Cardiac fibroblast (primary cell): ENCODE measurements at places on chromosomes 1 and 21.

GRCh38 chr1:153790966-153791647 lies 15.9 kb downstream of the SLC27A3 start:
- peak; percentile 92 for DNase-seq

- peak; percentile 73 for DNase-seq
Measured at GRCh38 chr1:170967042-170967910, 31.9 kb downstream of the MROH9 start.

DNA sequence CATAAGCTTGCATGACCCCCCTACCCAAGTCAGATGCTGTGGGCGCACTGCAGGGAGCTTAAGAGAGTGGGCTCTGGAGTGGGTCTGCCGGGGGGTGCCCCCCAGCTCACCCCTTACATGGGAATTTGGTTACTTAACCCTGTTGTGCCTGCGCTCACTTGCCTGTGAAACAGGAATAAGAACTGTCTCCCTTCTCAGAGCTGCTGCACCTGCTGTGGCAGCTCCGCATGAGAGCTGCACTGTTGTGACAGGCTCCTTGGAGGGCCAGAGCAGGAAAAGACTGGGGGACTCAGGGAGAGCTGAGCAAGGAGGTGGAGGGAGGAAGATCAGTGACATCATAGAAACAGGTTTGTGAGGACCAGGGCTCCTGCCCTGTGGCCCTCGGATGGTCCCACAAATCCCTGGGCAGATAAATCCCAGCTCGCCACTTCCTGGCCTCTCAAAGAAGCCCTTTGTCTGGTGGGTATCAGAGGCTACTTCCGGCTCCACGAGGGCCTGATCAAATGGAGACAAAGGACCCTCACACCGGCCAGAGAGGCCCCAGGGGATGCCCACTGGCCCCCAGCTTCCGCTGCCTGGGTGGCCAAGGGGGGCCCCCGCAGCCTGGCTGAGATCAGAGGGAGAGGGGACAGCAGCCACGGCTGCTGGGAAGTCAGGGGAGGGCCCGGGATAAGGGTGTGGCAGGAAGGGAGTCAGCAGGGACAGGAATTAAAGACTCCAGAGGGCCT lies 28.9 kb upstream of the LAPTM5 start:
- DNase-seq, result no peak

DNA sequence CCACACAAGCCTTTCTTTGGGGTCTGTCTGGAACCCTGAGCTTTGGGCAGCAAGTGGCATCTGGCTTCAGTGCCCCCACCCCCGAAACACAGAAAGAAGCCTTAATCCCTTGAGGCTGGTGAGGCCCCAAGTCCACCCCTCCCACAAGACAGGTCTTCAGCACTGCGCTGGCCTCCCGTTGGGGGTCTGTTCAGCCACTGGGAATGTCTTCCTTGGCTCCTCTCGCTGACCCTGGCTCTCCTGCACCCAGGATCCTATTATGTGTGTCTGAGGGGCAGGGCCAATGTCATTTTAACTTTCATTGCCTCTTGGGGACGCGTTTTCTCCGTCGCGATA lies 26.9 kb downstream of the ATP8B2 start:
- DNase-seq, result no peak

- DNase-seq, result no peak
Measured at GRCh38 chr1:46203738-46204405, 738 bp downstream of the LURAP1 start.

DNA sequence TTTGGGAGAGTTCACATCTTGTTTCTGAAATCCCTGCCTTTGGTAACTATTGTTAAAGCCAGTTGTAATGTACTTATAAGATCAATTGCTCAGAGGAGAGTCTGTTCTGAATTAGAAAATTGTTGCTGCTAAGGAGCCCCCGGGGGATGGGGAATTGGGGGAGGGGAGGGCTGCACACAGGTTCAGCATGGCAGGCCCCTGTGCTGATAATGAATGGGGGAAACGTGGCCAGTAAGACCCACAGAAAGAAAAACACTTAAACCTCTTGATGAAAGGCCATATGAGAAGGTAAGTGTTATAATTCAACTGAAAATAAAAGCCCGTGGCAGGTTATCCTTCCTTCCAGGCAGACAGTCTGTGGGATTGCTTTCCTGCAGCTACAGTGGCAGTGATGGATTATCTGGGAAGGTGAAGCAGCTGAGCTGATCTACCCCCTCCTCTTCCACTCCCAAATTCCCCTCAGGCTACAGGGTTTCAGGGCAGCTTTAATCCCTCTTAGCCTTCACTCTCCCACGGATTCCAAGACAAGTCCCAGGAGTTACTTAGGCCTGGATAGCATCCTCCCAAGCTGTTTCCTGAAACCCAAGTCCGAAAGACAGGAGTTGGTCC lies 398.8 kb downstream of the TBX15 start:
- DNase-seq, result no peak

DNA sequence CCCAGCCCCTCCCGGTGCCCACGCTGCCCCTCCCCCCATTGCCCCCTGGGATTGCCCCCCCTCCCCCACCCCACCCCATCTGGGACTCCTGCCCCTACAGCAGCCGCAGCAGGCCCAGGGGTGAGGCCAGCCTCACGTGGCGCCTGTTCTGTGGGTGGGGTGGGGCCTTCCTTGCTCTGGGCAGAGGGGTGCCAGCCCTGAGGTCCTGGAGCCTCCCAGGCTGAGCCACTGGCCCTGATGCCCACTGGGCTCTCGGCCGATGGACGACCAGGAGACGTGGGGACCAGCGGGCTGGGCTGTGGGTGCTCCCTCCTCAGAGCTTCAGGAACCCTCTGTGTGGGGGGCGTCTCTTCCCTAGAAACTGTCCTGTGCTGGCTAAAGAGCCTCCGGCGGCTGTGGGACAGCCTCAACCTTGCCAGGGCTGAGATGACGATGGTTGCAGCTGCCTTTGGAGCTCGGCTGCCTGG lies 5.8 kb upstream of the C1orf159 start:
- DNase-seq, result no peak

GRCh38 chr1:73517603-73518191 lies 680.3 kb downstream of the LRRIQ3 start:
- no peak for DNase-seq

- DNase-seq, result no peak
Measured at GRCh38 chr1:231411036-231411531, 11.0 kb downstream of the EGLN1 start.

DNA sequence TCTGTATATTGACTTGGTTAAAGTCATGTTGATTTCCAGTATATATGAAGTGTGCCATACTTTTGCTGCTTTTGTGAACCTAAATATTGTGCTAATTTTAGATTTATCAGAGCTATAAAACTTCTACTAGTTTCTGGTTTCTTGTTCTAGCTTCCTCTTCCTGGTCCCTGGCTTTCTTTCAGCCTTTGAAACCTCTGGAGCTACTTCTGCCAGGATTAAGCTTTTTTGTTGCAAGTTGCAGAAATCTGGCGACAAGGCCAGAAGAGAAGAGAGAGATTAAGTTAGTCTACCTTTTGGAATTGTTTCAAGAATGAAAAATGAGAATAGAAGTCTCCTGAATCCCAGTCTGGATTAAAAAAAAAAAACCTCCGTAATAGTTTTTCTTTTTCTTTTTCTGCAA lies 13.5 kb downstream of the RNF2 start:
- DNase-seq, result peak; percentile 55

DNA sequence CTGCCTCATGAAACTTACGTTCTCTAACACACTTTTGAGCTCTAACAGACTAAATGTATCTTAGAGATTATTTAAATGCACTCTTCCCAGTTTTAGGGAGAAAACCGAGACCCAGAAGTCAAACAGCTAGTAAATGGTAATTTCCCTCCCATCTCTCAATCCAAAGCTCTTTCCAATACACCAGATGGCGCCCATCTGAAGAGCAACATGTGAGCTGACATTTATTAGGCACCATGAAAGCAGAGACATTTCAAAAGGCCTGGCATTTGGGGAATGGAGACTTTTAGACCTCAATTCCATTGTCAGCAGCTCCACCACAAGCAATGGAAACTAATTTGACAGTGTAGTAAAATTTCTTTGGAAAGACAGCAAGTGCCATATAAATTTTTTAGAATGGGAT lies 191.4 kb downstream of the DAB1 start:
- DNase-seq, result no peak

DNA sequence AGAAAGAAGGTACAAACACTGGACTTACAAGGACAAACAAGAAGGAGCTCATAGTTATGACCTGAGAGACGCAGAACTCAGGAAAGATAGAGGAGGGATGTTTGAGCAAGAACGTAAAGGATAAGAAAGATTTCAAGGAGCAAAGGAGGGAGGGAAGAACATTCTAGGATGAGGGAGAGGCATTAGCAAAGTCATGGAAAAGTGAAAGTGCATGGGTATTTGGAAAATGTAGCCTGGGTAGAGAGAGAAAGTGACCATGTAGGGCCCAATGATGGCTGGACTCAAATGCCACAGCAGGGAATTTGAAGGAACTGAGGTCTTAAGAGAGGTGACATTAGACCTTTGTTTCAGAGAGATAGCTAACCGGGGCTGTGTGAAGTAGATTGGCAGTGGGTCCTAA lies 76.5 kb downstream of the SYT6 start:
- no peak for DNase-seq

- DNase-seq, result no peak
Measured at GRCh38 chr1:25985171-25985570, 12.7 kb downstream of the PAFAH2 start.

GRCh38 chr1:219574484-219575087 lies 38.3 kb downstream of the ZC3H11B start:
- no peak for DNase-seq

GRCh38 chr1:110017792-110018191 lies 16.6 kb upstream of the STRIP1 start:
- DNase-seq, result no peak

DNA sequence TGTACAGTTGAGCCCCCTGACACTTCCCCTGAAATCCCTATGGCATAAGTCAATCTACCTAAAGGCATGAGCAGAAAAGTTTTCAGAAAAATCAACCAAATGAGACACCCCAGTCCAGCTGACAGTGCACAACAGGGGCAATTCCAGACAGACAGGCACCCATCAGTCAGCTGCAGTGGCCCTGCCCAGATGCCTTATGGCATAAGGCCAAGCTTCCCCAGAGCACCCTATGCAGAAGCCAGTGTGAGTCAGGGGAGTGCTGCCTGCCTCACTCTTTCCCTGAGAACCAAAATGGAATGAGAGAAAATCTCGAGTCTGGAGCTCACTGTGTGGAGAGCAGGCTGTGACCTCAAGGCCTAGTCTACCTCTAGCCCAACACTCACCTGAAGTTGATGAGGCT lies 38.1 kb downstream of the MRAP start:
- peak; percentile 10 for DNase-seq

DNA sequence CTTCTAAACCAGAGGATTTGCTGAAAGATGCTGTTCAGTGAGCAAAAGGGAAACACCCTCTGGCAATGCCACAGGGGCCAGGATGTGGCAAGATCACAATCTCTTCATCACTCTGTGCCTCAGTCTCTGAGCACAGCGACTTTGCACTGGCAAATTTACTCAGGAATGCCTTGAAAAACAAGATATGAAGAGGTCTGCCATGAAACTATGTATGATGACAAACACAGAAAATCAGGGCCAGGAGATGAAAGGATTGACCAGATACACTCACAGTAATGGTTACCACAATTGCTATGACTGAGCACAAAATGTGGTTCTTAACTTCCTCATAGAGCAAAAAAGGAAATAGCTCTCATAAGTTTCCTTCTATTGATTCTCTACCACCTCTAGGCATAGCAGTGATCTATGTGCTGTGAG lies 5.8 kb downstream of the TTC13 start:
- DNase-seq, result no peak

- DNase-seq, result peak; percentile 51
Measured at GRCh38 chr1:8016210-8016894, 9.8 kb downstream of the ERRFI1 start.

- no peak for DNase-seq
Measured at GRCh38 chr1:24297187-24297851, 21.8 kb upstream of the GRHL3 start.

GRCh38 chr1:174794861-174795260 lies 204.9 kb upstream of the CACYBP start:
- no peak for DNase-seq

GRCh38 chr1:12626888-12627287 lies 8.9 kb upstream of the DHRS3 start:
- no peak for DNase-seq

- no peak for DNase-seq
Measured at GRCh38 chr21:26748066-26748465, 97.1 kb downstream of the ADAMTS1 start.

- peak; percentile 31 for DNase-seq
Measured at GRCh38 chr1:203465948-203466347, 9.7 kb upstream of the PRELP start.

- DNase-seq, result peak; percentile 96
Measured at GRCh38 chr1:230308039-230308438, 118.1 kb downstream of the PGBD5 start.

GRCh38 chr1:152108882-152109222 lies 6.4 kb downstream of the TCHH start:
- no peak for DNase-seq

DNA sequence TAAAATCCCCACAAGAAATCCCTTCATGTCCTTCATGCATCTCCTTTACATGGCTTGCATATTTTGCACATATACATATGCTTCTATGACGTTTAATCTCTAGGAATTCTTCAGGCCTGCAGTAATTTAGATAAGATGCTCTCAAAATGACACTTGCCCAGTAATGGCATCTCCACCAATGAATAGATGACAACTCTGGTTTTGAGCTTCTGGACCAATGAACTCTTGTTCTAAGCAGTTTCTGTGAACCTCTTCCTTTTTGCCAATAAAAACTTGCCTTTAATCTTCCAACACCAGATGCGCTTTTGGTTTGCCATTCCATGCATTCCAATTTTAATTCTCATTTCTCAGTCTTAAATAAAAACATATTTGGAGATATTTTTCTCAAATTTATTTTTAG lies 189.8 kb upstream of the OLFM3 start:
- DNase-seq, result no peak
